A172 (cell line): ENCODE measurements at places on chromosomes 3 and 15. TPM values are rescaled to one million over a fixed set of nuclear protein-coding genes. Genes with fewer than 3 reads are reported as not detected.

GRCh38 chr3:180358179-180358578, 243.8 kb upstream of the TTC14 start:
- peak; percentile 25 for DNase-seq

GRCh38 chr3:16337856-16338540, 73.0 kb downstream of the OXNAD1 start:
- DNase-seq = no peak

- no peak for DNase-seq
These were observed 65.5 kb upstream of the HRH1 start for GRCh38 chr3:11088831-11089230.

DNA sequence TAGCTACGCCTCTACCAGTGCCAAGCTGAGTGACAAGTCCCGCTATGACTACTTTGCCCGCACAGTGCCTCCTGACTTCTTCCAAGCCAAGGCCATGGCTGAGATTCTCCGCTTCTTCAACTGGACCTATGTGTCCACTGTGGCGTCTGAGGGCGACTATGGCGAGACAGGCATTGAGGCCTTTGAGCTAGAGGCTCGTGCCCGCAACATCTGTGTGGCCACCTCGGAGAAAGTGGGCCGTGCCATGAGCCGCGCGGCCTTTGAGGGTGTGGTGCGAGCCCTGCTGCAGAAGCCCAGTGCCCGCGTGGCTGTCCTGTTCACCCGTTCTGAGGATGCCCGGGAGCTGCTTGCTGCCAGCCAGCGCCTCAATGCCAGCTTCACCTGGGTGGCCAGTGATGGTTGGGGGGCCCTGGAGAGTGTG, 5.7 kb downstream of the GRM2 start:
- DNase-seq = no peak

GP5 gene
- 0.02 and 0.10 TPM in 2 replicates for total RNA-seq

DAZL gene
- total RNA-seq = not detected in 2 replicates
